Stimulated activated CD8-positive, alpha-beta memory T cell treated with anti-CD3 and anti-CD28 coated beads, Interleukin-4, amount 100 ng/mL, for 1 hour (primary cell): ENCODE measurements at places on chromosomes 1 and 21.

GRCh38 chr1:151817353-151817730, 12.1 kb upstream of the LINGO4 start:
- no peak for DNase-seq

DNA sequence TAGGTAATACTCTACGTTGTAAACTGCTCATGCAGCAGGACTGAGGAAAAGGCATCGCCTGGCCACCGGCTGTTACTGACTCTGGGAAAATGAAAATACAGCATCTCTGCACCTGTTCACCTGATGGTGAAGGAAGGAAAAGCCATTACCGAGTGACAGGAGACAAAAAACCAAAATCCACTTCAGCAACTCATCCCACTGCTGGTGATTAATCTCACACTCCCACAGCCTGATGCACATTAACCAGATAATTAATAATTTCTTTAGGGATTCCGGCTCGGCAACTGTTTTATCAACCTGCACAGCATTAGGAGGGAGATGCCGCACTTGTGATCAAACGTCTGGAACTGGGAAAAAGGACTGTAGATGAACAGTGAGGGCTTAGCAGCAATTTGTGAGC, 183.9 kb upstream of the ESRRG start:
- DNase-seq = no peak

GRCh38 chr21:34179204-34179935, 106.0 kb downstream of the MRPS6 start:
- DNase-seq = no peak

DNA sequence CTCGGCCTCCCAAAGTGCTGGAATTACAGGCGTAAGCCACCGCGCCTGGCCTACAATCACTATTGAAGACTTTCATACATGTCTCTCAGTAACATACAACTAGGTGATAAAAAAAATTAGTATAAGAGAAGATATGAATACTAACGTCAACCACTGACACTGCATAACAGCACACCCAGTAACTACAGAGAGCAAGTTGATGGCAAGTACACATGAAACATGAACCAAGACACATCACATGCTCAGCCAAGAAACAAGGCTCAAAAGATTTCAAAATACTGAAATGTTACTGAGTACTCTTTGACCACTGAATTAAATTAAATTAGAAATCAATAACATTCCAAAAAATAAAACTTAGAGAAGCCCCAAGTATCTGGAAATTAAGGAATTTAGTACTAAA, 168.1 kb downstream of the SLC45A1 start:
- no peak for DNase-seq

GRCh38 chr1:209691237-209691636, 13.4 kb upstream of the HSD11B1 start:
- DNase-seq = no peak

DNA sequence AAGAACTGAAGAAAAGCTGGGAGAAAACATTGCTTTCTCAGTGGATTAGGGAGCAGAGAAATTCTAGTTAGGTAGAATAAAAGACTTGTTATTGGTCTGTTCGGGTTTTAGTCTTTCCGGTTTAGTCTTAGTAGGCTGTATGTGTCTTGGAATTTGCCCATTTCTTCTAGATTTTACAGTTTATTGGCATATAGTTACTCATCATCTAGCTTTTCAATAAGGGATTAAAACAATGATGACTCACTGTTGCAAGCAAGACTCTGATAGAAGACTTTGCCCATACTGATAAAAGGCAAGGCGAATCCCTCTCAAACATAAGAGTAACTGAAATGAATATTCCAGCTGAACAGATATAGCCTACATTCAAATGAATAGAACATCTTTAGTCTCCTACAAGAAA, 62.3 kb downstream of the GPR137B start:
- DNase-seq = no peak

- DNase-seq = no peak
These were observed 246.4 kb upstream of the PTBP2 start for GRCh38 chr1:96474985-96475743.

- no peak for DNase-seq
These were observed 41.4 kb downstream of the YARS1 start for GRCh38 chr1:32775640-32776337.

DNA sequence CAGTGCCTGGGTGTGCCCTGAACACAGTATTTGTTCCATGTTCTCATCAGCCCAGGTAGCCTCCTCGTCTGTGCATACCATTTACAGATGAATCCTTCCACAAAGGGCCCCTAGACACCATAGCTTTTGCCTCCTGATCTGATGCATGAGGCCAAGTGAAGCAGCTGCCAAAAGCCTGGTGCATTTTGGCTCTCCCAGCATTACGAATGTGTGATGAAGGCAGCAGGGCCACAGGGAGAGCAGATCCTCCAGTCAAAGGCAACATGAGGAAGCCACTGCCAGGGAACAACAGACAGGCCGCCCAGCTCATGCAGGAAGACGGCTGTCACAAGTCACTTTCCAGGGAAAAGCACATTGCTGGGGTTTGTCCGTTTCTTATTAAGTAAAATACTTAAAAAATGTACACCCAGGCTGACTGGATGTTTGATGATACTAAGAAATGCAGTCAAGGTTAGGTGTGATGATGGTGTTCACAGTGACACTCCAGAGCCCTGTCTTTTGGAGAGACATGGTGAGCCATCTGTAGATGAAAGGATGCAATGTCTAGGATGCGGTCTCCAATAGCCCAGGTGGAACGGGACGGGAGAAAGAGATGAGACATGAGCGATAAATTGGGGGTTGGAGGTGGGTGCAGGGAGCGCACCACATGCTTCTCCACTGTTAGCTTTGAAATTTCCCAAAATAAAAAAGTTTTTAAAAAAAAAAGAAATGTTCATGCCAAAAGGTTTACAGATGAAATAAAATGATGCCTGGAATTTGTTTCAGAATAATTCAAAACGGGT, 48.7 kb downstream of the NPHP4 start:
- DNase-seq = no peak

DNA sequence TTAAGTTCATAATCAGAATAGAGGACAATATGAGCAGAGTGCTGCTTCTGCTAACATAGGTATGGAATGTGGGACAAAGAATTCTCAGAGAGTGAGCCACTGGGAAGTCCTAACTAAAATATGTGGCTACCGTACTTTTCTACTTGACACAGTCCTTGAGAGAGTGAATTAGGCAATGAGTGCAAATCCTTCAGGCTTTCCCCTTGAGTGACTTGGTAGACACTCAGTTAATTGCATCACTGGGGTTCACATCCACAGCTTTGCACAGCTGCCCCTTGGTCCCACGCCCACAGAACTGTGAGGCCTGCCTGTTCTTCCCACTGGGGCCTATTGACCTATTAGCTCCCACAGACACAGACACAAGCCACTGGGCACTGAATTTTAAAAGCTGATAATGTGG, 40.5 kb upstream of the PAXBP1 start:
- no peak for DNase-seq

DNA sequence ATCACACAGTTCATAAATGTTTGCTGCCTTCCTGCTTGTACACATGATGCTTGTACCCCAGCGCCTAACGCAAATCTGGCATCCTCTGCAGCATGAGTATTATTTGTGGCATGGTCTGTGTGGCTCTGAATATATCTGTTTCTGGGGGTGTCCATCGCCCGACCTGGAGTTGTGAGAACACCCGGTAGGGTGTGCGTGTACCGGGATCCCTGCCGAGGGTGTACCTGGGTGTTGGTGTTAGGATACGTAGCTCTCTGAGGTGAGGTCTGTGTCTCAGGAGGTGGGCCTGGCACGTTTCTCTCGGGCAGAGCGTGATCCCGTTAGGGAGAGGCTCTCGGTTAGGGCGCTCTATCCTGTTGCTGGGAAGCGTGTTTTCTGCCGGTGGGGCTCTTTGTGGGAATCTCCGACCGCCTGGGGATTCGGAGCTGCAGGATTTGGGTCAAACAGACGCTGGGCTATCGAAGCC, 10.4 kb upstream of the CDC20 start:
- no peak for DNase-seq

GRCh38 chr1:80640978-80641377, 1159.8 kb upstream of the ADGRL2 start:
- no peak for DNase-seq

DNA sequence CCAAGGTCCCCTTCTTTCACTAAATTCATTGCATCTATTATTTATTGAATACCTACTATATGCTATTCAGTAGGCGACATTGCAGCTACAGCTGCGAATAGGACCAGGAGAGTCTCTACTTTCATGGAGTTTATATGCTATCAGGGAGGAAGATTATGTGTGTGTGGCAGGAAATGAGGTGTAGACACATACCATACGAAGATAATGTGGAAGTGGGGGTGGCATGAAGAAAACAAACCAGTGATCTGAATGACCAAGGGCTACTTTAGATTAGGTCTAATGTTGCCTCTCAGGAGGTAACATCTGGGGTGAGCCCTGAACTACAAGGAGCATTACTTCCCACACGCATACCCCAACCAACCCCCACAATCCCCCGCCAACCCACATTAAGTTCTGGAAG, 1.0 kb upstream of the PPIH start:
- DNase-seq = no peak

DNA sequence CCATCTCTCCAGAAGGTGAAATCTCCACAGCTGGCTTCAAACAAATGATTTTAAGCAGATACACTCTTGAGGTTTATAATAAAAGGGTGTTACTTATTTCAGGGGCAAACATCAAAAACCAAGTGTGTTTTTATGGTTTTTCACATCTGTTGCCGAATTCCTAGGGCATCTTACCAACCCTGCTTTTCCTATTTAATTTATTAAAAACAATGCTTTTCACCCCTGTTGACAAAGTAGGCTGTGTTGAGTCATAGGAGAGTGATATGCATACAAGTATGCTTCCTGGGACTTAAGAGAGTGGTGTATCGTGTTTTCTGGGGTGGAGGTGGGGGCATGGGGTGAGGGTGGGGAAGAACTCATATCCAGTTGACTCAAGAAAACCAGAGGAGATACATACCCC, 29.3 kb upstream of the IL20 start:
- DNase-seq = no peak

DNA sequence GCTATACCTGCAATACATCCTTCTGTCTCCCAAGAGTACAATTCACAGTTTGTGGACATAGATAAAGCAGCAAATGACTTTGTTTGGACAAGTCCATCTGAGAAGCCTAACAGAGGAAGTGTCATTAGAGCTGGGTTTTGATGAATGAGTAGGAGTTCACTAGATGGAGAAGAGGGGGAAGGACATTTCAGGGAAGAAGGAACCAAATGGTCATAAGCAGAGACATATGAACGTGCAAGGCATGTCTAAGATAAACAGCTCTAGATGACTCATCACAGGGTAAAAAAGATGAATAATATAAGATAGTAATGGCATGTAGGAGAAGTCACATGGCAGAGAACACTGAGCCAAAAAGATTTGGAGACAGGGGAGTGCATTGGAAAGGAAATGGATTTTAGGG, 54.5 kb downstream of the HMGB4 start:
- DNase-seq = no peak

DNA sequence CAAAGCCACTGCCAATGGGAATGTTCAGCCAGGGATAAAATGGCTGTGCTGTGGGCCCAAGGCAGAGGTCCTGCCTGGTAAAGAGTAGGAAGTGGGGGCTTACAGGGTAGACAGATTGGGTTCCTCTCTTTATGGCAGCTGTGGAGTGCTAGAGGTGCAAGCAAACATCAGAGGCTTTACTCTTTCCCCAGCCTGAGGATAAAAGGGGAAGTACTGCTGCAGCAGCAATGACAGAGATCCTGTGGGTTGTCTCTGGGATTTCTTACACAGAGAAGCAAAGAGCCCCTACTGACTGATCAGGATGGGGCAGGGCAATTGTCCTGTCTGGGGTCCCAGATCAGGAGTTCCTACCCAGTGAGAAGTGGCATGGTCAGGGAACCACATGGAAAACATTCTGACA, 54.2 kb downstream of the DRAM2 start:
- DNase-seq = no peak

- DNase-seq = no peak
These were observed 936 bp upstream of the UBXN11 start for GRCh38 chr1:26307363-26307781.

DNA sequence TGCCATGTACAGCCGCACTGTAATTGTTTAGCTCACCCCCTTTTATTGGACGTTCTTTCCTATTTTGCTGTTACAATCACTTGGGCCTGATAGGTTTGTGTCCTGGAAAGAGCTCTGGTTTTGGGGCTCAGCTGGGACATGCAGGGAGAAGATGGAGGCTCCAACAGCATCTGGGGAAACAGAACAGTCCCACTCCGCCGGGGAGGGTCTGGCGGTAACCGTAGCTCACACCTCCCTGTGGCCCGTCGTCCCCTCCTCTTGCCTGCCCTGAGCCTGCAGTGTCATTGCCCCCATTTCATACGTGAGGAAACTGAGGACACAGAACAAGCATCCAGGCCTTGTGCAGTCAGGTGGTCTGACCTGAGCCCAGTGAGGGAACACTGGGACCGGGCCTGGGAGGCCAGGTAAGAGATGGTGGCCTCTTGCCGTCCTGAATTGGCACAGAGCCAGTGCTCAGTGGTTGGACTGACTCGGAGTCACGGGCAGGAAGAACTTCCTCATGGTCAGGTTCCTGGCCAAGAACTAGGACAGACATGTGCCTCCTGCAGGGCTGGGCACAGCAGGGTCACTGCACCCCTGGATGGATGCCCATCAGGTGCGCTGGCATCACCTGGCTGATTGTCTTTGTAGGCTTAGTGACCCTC, 41.8 kb downstream of the S100B start:
- no peak for DNase-seq

DNA sequence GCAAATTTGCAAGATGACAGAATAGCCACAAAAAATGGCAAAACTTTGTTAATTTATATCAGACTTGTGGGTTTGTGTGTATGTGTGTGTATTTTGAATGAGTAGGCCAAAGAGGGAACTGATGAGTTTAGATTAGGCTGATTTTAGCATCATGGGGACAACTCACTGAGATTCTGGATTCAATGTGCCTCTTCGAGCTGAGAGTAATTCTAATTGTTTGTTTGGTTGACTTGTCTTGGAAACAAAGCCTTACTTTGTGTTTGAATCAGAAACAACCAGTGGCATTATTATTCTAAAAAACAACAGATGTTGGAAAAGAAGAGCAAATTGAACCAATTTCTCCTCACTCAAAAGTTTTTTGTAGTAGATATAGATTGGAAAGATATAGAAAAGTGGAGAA, 40.5 kb upstream of the C21orf91 start:
- DNase-seq = no peak

DNA sequence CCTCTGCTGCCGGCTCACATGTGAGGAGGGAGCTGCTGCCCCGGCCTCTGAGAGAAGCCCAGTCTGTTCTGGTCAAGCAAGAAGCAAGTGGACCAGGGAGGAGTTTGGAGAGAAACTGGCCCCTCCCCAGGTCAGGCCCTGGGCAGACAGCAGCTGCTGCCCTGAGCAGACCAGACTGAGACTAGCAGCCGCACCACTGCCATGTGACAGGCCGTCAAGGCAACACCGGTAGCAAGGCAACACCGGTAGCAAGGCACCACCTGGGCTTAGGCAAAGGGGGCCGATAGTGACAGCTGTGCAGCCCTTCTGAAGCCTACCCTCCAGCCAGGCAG, 50.3 kb downstream of the ARHGEF16 start:
- no peak for DNase-seq

DNA sequence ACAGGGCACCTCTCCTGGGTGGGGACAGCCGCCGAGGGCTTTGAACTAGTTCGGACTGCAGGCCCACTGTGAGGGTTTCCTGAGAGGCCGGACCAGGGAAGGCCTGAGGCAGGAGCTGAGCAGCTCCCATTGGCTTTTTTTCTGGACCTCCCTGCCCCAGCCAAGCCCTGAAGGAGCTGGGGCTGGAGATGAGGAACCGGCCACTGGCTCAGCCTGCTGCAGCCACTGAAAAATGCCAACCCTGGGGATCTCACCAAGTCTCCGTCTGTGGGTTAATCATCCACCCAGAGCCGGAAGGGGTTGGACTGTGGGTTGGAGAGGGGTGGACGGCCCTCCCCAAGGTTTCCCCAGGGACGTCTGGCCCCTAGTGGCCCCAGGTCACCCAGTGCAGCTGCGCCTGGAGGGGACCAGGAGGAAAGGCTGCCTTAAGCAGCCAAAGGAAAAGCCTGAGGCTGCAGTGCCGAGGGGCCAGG, 2.5 kb downstream of the VWA1 start:
- DNase-seq = no peak
